Kasumi-1 (cell line): ENCODE measurements at places on chromosomes 12 and 14.
A peak's percentile ranks its signal among the peaks of the same experiment; 100 is the strongest.

GRCh38 chr12:12216349-12217017 is 50.4 kb downstream of the LRP6 start:
- peak; percentile 37 for DNase-seq

DNA sequence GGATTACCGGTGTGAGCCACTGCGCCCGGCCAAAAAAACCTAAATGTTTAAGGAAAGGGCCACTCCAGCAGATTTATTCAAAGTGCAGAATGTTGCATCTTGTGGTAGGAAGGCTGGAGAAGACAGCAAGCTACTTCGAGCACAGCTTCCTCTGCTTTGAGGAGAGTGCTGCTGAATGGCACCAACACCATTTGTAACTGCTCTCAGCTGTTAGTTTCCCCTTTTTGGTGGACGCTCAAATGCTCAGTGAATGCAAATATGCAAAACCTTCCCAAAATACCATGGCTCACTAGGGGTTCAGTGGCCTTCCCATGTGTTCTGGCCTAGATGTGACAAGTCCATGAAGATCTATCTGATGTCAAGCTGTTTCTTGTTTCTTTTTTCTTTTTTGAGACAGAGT is 2.9 kb upstream of the TDRD9 start:
- peak; percentile 31 for DNase-seq

DNA sequence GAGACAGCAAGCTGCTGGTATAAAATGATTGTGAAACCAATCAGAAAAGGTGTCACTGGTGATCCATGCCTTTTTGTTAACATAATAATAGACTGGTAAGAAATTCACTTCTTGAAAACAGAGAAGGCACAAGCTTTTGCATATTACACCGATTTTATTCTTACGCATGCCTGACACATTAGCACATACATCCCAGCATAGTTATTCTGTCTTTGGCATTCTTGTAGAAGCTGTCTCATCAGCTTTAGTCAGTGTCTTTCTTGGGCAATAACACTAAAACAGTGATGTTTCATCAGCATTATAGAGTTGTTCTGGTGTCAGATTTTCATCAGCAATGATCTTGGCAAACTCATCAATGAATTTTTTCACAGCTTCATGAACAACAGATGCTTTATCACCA is 283.4 kb upstream of the TMTC1 start:
- no peak for DNase-seq

DNA sequence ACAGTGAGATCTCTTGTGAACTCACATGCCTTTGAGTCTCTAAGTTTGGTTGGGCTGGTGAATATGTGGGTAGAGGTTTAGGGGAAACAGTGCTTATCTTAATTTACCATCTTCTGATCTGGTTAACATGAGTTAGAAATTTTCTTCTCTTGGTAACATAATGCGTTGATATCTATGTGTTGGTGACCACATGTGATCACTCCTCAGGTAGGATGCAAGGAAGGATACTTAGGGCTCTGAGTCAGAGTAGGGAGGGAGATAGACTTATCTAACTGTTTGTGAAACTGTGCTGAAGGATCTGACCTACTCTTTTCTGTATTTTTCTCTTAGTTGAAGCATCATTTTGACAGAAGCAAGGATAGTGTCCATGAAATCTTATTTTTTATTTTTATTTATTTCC is 23.1 kb downstream of the FAM234B start:
- no peak for DNase-seq
